NAMALWA (cell line): ENCODE measurements at places on chromosomes 16 and 17.

GRCh38 chr16:67888331-67888730 is 3.6 kb downstream of the NRN1L start:
- DNase-seq, result no peak

DNA sequence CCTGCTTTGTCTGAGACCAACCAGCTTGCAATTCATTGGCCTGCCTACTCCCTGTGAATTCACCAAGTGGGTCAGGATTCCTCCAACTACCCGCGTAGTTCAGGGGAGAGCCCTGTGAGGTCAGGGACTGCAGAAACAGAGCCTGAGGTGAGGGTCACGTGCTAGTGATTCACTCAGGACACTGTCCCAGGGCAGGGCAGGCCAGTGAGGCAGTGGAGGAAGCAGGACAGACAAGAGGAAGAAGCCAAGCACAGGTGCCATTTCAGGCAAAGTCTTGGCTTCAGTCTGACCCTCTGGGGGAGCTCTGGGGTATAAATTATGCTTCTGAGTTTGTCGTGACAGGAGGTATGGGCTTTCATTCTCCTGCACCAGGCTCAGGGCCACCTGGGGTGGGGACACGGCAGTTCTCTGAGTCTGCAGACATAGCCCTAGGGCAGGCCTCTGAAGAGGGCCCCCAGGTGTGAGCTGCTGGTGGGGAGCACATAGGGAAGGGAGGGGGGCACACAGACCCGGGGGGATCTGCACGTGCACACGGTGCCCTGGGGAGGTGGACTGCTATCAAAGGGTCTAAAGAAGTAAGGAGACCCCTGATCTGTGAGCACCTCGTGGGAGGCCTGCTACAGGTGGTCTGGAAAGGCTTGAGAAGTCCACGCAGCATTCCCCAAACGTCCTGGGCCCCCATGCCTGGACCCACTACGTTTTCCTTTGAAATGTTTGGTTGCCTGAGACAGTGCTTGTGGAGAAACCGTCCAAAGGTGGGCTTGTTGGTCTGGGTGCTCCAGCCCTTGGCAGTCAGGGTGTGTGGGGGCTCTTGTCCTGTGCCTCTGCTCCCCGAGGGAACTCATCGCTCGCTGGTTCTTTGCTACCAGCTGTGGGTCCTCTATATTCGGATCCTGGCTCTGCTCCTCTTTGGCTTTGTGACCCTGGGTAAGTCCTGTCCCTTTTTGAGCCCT is 46.4 kb downstream of the NKD1 start:
- DNase-seq, result no peak

GRCh38 chr17:78101112-78101511 is 27.4 kb downstream of the TMC6 start:
- DNase-seq, result no peak

DNA sequence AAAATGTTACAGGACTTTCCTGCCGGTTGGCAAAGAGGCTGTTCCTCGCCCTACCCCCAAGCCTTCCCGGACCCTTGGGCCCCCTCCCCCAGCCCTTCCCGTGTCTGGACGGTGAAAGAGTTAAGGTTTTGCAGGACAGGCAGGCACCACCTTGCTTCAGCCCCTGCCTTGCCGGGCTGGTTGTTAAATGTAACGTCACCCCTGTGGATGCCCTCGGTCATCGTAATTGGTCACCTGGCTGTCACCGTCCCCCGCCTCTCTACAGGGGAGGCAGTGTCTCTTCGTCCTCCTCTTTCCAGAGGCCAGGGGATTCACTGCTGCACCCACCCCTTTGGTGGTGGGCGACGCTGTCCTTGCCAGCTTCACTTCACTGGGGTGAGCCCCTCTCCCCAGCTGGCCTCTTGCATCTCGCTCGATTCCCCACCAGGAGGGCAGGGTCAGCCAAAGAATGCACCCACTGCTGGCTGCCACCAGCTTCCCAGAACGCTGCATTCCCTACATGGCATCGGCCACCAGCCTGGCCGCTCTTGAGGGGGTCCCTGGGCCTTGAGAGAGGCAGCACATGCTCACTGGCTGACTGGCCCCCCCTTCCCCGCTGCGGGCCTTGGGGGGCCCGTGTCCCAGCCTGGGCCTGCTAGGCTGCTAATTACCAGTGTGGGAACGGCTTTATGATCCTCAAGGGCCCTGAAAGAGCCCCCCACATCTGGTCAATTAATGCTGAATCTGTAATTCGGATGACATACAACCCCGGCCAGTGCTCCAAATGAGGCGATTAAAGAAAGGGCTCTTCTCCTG is 25.2 kb upstream of the GSE1 start:
- no peak for DNase-seq
